ENCODE measurements at places on chromosomes 16 and 17. TPM values are rescaled to one million over a fixed set of nuclear protein-coding genes. Genes with fewer than 3 reads are reported as not detected.

DNA sequence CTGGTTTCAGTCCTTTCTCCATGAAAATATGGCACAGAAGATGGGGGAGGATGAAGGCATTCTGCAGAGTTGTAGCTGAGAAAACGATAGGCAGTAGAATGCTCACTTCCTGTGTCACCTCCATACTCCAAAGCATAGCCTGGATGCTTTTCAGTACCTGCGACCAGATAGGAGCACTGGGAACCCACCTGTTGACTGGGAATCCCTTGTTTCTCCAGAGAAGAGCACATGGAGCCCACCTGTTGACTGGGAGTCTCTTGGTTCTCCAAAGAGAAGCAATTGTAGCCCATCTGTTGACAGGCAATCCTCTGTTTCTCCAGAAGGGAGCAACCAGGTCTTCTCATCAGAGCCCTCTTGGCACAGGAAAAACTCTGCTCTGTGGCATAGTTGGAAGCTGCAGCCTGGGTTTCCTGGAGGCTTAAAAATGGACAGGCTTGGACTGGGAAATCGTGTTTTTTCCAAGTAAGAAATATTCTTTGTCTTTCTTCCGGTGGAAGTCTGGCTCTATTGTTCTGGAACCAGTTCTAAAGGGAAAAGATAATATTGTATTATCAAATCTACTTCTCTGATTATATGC lies 13.2 kb downstream of the TERF2IP start:
- no peak overlapping the region for H3K27ac ChIP-seq
- peaks cover 32% of the 10 kb centered on the region for H3K36me3 ChIP-seq
- no peaks in the 10 kb centered on the region for H3K27me3 ChIP-seq
- H3K4me1 ChIP-seq, result no peaks in the 10 kb centered on the region
- no peak for DNase-seq

DNA sequence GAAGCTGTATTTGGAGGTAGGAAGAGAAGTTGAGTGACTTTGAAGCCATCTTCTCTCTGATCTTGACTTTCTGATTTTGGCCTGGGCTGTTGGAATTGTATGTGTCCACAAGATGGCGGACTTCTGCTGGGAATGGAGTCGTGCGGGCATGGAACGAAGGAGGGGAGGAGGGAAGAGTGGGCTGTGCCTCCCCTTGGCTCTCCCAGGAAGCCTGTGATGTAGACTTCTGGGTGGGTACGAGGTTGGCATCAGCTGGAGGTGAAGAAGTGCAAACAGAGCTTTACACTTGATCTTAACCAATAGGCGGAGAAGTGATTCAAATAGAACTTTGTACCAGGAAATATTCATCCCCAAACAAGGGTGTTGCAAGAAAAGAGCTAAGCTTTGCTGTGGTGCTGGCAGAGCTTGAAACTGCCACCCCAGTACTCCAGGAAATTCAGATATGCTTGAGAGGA lies 7.4 kb upstream of the TMEM220 start:
- no peak for DNase-seq
- H3K27ac ChIP-seq, result no peak overlapping the region
- H3K4me3 ChIP-seq, result no peak overlapping the region
- H3K27me3 ChIP-seq, result peaks cover 15% of the 10 kb centered on the region
- peaks cover 3% of the 10 kb centered on the region for H3K4me1 ChIP-seq

DNA sequence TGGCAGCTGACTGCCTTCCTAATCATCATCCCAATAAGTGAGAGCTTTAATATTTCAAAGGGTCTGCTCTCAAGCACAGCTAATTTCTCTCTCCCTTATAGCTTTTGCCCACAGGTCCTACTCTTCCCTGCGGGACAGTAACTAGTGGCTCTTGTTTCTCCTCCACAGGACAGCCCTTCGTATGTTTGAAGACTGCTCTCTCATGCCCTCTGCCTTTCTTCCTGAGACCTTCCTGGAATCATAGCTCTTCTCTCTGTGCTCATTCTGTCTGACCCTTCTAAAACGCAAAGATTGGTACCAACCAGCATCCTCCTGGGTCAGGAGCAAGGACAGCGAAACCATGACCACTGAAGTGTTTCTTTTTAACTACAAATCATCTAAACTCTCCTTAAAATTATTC lies 168.9 kb downstream of the GRIN2A start:
- no peaks in the 10 kb centered on the region for H3K4me1 ChIP-seq
- no peaks in the 10 kb centered on the region for H3K27me3 ChIP-seq
- no peak for DNase-seq
- H3K36me3 ChIP-seq, result no peaks in the 10 kb centered on the region
- H3K4me3 ChIP-seq, result no peak overlapping the region
- H3K27ac ChIP-seq, result no peak overlapping the region

- no peak overlapping the region for H3K4me3 ChIP-seq
- no peak overlapping the region for H3K27ac ChIP-seq
- H3K4me1 ChIP-seq, result peaks cover 3% of the 10 kb centered on the region
- no peak for DNase-seq
- peaks cover 27% of the 10 kb centered on the region for H3K27me3 ChIP-seq
These were observed 26.6 kb downstream of the PIK3R5 start for GRCh38 chr17:8938933-8939332.

Gene FASN
- 134 TPM for total RNA-seq

DNA sequence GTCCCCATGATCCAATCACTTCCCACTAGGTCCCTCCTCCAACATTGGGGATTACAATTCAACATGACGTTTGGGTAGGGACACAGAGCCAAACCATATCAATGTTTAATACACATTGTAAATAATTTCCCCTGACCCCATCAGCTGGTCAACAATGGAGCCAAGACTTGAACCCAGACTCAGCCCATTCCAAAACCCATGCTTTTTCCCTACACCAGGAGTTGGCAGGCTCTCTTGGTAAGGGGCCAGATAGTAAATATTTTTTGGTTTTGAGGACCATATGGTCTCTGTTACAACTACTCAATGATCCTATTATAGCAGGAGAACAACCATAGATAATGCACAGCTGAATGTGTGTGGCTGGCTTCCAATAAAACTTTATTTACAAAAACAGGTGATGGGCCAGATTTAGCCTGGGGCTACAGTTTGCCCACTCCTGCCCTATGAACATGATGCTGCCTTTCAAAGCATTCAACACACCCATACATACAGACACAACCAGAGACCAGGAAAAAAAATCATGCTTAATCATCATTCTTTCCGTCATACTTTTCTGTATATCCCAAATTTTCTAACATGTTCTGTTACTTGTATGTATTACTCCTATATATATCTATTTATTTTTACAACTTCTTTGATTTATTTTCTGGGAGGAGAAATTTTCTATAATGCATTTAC lies 22.1 kb upstream of the MSI2 start:
- H3K27me3 ChIP-seq, result peaks cover 20% of the 10 kb centered on the region
- no peaks in the 10 kb centered on the region for H3K4me1 ChIP-seq
- H3K27ac ChIP-seq, result no peak overlapping the region
- DNase-seq, result no peak
- H3K4me3 ChIP-seq, result no peak overlapping the region

Gene HOXB5
- not detected for total RNA-seq

Gene PEMT
- 31.0 TPM for total RNA-seq

- DNase-seq, result no peak
- no peak overlapping the region for H3K27ac ChIP-seq
- H3K36me3 ChIP-seq, result no peaks in the 10 kb centered on the region
These were observed 537.7 kb downstream of the MAF start for GRCh38 chr16:79062821-79063220.

DNA sequence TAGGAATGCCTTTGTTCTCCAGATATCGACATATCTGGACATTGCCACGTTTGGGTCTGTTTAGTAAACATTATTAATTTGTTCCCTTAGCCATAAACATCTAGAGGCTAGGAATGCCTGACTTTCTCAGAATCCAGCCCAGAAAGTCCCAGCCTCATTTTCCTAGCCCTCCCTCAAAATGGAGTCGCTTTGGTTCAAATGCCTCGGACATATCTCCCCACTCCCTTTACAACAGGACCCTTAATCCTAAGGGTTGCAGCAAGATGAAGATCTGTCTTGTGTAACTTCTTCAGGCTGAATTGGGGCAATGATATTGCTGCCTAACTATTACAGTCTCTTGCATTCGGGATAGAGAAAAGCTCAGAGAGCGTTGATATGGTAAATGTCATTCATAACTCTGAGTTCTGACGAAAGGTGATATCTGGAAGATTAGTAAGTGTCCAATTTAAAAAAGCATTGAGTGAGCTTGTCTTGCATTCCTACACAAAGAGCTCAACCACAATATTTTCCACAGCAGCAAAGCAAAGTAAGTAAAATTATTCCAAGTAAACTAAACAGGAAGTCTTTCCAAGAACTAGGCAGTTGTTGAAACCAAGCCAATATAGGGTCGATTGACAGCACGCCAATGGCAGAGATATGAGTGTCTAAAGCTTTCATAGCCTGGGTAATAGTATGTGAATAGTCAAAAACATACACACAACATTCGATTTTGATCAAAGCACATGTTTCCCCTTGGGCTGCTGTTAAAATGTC lies 46.0 kb upstream of the ARL4D start:
- no peaks in the 10 kb centered on the region for H3K27me3 ChIP-seq
- no peak overlapping the region for H3K27ac ChIP-seq
- H3K4me1 ChIP-seq, result peaks cover 16% of the 10 kb centered on the region
- DNase-seq, result no peak
- H3K36me3 ChIP-seq, result peaks cover 21% of the 10 kb centered on the region
- no peak overlapping the region for H3K4me3 ChIP-seq

GRCh38 chr16:73041676-73042075 lies 6.3 kb downstream of the ZFHX3 start:
- H3K4me1 ChIP-seq, result peaks cover 86% of the 10 kb centered on the region
- DNase-seq, result no peak
- H3K27ac ChIP-seq, result peak overlapping the region; percentile 94
- no peaks in the 10 kb centered on the region for H3K36me3 ChIP-seq

Gene SPIRE2
- 4.1 TPM for total RNA-seq

- H3K4me1 ChIP-seq, result peaks cover 12% of the 10 kb centered on the region
- H3K4me3 ChIP-seq, result no peak overlapping the region
- DNase-seq, result no peak
- H3K27ac ChIP-seq, result no peak overlapping the region
- H3K27me3 ChIP-seq, result peaks cover 21% of the 10 kb centered on the region
These were observed 10.6 kb downstream of the RHBDL3 start for GRCh38 chr17:32276171-32276601.

Gene RMI2
- total RNA-seq, result 5.1 TPM

- no peaks in the 10 kb centered on the region for H3K36me3 ChIP-seq
- no peak overlapping the region for H3K27ac ChIP-seq
- DNase-seq, result no peak
- no peaks in the 10 kb centered on the region for H3K4me1 ChIP-seq
These were observed 11.4 kb upstream of the C16orf78 start for GRCh38 chr16:49362230-49362629.

DNA sequence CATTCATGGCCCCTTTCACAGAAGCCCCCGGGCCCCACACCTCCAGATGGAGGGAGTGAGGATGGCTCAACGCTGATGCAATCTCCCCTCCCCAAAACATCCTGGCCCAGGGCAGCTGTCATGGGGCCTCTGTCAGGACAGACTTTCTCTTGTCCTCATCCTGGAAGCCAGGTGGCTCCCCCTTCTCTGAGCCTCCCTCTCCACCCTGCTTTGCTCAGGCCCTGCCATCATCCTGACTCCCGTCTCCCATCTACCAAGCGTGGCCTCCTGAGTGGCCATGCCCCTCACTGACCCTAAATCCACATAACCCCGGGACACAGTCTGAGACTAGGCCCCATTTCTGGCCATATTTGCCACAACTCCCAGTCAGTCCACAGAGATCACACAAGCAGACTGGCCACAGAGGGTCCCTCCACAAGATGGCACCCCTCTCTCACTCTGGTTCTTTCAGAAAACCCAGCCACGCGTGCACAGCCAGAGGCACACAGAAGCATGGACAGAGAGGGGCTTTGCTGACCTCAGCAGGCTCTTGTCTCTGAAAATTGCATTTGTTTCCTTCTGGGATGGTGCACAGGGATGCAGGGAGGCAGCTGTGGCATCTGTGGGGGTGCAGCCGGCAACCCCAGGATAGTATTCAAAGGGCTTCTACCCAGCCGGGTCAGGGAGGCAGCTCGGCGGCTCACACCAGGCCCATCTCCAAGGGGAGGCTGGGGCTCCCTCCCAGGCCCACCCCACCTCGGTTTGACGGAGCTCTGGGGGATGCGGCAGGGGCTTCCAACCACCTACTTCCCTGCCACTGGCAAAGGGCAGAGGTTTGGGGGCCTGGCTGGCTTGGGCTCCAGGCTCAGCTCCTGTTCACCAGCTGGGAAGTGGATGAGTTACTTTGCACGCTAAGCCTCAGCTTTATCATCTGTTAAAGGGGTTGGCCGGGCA lies 16.9 kb downstream of the DOC2B start:
- H3K36me3 ChIP-seq, result no peaks in the 10 kb centered on the region
- no peaks in the 10 kb centered on the region for H3K4me1 ChIP-seq
- no peak overlapping the region for H3K4me3 ChIP-seq
- DNase-seq, result no peak
- H3K27me3 ChIP-seq, result peaks cover 17% of the 10 kb centered on the region

All from osteocyte (in vitro differentiated cells).